WTC11 (cell line): ENCODE measurements at places on chromosomes 7 and 10.

GRCh38 chr7:101744588-101744987, 72.8 kb upstream of the CUX1 start:
- DNase-seq = no peak

GRCh38 chr7:118948508-118948907, 724.0 kb downstream of the ANKRD7 start:
- no peak for DNase-seq

GRCh38 chr7:87850836-87851593, 25.1 kb downstream of the SLC25A40 start:
- DNase-seq = no peak

- peak; percentile 13 for DNase-seq
Measured at GRCh38 chr7:147833557-147833956, 757.0 kb upstream of the C7orf33 start.

DNA sequence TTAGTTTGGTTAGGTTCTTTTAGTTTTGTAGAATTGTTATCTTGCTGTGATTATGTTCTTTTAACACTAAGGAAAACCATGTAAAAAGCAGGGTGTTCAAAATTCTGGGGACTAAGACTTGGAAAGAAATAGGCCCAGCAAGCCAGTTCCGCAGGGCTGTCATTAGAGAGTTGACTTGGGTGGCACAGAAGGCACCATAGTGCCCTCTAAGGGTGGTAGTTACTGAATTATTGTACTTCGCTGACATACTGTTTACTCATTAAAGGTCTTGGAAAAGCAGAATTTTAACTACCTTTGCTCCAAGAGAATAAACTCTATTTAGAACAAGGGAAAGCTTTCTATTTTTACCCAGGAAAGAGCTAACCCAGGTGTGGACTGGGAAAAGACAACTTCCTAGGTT, 86.5 kb downstream of the OTUD1 start:
- DNase-seq = no peak

- DNase-seq = no peak
Measured at GRCh38 chr7:117961235-117961634, 88.0 kb upstream of the CTTNBP2 start.

- DNase-seq = no peak
Measured at GRCh38 chr10:70765794-70766594, 19.2 kb downstream of the TBATA start.

- no peak for DNase-seq
Measured at GRCh38 chr7:73999664-74000435, 28.1 kb upstream of the ELN start.
